Stimulated activated CD8-positive, alpha-beta memory T cell treated with anti-CD3 and anti-CD28 coated beads, Interleukin-7, amount 100 ng/mL, for 1 hour (primary cell): ENCODE measurements at places on chromosomes 2 and 18.

DNA sequence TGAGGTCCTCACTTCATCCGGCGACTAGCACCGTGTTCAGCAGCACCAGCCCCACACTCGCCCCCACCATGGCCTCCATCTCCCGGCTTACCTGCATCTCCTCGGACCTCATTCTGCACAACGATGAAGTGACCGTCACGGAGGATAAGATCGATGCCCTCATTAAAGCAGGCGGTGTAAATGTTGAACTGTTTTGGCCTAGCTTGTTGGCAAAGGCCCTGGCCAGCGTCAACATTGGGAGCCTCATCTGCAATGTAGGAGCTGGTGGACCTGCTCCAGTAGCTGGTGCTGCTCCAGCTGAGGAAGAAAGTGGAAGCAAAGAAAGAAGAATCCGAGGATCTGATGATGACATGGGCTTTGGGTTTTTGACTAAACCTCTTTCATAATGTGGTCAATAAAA lies 70.5 kb upstream of the MYCN start:
- no peak for DNase-seq

DNA sequence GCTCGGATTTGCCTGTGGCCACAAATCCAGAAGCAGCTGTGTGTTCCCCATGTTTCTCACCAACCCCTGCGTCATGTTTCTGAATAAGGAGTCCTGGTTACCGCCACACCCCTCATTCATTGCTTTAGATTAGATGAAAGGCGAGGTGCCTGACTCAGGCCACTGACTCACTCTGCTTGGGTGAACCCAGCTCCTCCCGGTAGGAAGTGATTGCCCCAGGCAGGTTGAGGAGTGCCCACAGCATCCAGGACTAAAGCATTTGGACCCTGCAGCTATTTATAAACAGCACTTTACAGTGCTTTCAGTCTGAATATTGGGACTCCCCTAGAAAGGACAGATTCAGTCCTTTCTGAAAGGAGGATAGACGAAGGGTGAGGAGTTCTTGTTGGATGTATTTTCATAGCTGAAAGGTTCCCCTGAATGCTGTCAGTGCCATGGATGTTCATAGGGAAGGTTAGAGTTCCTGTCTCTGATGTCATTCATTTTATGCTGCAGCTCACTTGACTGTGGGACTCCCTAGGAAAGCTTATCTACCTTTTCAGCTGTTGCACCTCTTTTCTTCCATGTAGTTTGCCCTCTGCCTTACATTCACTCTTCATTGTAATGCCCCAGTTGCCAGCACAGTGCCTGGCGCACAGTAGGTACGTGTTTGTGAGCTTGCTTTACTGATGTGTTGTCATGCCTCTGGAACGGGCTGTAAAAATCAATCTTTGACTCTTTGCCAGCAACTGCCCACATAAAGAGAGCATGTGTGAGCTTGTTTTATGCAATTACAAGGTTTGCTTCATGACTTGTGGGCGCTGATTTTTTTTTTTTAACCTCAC lies 14.9 kb downstream of the ITGA6 start:
- peak; percentile 29 for DNase-seq

- no peak for DNase-seq
Measured at GRCh38 chr2:152167065-152167464, 8.5 kb downstream of the STAM2 start.

DNA sequence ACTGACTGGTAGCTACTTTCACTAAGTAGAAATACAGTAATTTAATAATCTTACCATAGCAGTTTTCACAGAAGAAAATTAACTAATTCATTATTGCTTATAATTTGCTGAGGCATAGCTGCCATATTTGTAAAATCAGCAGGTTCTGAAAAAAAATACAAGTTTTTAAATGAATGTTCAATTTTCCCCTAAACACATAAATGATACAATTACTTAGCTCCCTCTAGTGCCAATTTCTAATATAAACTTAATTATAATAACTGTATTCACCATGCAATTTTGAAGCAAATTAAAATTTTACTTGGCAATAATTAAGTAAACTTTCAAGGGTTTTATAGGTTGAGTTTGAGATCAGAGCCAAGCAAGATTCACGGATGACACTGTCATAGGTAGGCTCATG lies 1321.6 kb upstream of the ACVR2A start:
- DNase-seq, result no peak

- DNase-seq, result no peak
Measured at GRCh38 chr2:192190474-192190873, 4.3 kb downstream of the TMEFF2 start.

GRCh38 chr2:96580771-96581170 lies 44.2 kb downstream of the ARID5A start:
- no peak for DNase-seq

- no peak for DNase-seq
Measured at GRCh38 chr2:134558208-134558830, 160.5 kb downstream of the TMEM163 start.

DNA sequence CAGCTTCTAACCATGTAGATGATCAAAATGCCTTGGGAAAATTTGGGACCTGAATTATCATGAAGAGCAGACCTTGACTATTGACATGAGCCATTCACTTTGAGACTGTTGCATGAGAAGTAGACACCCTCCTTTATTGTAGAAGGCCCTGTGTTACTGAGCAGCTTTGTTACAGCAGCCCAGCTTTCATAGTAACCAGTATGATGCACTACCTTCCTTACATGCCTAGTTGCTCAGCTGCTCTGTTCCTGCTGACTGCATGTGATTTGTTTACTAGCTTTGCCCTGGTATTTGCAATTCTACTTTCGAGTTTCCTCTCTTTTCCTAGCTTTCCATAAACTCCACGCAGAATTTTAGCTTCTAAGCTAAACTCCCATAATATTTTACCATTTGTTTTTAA lies 11.2 kb upstream of the FN1 start:
- no peak for DNase-seq

- DNase-seq, result no peak
Measured at GRCh38 chr2:18061717-18062116, 183.2 kb downstream of the KCNS3 start.

GRCh38 chr2:235752846-235753245 lies 259.0 kb downstream of the AGAP1 start:
- no peak for DNase-seq

DNA sequence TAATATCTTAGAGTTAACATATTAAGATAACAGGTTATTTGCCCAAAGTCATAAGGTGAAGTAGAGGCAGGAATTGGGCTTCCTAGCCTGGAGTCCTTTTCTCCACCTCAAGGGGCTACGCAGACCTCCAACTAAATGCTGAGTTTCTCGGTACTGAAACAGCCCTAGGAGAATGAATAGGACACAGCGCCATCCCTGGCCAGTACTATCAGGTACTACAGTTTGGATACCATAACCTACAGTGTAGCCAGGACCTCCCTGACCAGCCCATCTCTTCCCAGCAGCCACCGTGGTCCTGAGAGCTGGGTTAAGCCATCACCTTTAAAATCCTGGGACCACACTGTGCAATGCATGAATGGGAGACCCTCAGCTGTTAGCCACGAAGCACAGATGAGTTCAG lies 15.7 kb downstream of the CASP8 start:
- no peak for DNase-seq

DNA sequence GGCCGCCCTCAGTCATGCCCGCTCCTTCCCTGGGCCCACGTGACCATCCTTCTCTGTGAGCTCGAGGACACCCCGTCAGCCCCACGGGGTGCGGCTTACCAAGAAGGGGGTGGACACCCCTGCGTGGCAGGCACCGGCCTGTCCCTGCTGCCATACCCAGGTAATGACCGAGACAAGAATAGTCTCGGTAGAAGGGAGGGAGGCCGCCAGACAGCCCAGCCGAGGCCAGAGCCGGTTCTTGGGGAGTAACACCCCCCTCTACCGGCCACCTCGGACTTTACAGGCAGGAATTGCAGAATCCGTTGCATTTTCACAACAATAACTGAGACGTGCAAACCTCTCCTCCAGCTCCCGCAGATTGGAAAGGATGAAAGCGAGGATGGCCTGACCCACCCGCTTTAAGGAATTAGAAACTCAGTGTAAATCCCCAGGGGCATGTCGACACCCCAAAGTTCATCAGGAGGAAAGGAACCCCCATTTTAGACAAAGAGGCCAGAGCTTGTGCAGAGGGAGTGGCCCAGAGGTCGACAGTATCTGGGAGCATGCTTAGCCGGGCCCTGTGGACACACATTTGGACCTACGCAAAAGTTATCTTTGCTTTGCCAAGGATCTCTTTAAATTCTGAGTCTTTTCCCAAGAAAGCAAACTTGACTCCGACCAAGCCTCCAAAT lies 60.1 kb upstream of the GLI2 start:
- DNase-seq, result no peak

- DNase-seq, result no peak
Measured at GRCh38 chr2:11141319-11141718, 13.9 kb upstream of the SLC66A3 start.

- no peak for DNase-seq
Measured at GRCh38 chr2:39865751-39866150, 86.7 kb upstream of the THUMPD2 start.

DNA sequence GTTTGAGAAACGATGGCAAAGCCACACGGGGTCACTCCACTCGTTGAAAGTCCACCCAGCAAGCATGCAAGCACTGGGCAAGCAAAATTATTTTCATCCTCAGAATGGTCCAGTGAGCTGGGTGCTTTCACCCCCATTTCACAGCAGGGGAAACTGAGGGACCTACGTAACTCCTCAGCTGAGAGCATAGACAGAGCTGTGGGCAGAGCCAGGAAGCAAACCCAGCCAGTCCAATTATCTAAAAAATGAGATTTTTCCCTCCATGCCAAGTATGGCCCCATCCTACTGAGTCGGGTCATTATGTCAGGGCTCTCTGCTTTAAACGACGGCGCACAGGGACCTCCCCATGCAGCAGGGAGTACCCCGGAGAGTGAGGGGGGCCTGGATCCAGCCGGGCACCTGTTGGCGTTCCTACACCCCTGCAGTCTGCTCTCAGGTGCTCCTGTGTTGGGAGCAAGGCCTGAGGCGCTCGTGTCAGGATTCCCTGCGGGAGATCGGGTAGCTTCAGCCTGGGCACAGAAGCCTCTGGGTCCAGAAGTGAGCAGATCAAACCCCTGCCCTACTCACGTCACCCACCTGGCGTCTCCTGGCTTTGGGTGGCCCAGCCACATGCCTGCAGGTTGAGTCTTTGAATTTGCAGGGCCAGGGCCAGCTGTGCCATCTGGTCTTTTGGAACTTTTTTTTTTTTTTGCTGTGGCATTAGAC lies 17.3 kb downstream of the TWIST2 start:
- DNase-seq, result no peak

- no peak for DNase-seq
Measured at GRCh38 chr2:48439102-48439501, 90.9 kb upstream of the STON1 start.

DNA sequence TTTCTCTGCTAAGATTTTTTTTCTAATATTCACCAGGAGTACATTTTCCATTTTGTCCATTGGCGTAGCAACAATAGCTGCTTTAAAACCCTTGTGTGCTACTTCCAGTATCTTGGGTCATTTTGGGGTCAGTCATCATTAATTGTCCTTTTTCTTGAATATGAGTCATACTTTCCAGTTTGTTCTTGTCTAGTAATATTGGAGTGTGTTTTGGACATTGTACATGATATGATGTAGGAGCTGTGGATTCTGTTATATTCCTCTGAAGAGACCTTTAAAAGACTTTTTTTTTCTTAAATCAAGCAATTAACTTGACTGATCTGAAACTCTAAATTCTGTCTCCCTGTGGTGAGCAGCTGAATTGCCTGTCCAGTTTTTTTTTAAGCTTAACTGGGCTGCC lies 40.8 kb downstream of the AGPS start:
- no peak for DNase-seq

DNA sequence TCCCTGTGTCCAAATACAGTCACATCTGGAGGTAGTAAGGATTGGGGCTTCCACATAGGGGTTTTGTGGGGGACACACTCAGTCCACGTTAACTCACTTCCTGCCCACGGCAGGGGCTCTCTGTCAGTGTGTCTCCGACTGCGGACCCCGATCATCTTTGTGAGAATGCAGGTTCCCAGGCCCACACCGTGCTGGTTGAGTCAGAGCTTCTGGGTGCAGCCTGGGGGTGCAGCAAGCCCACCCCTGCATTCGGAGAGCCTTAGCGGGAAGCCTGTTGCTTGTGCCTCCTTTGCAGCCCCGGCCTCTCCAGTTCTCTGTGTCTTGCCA lies 28.0 kb downstream of the HPCAL1 start:
- no peak for DNase-seq

DNA sequence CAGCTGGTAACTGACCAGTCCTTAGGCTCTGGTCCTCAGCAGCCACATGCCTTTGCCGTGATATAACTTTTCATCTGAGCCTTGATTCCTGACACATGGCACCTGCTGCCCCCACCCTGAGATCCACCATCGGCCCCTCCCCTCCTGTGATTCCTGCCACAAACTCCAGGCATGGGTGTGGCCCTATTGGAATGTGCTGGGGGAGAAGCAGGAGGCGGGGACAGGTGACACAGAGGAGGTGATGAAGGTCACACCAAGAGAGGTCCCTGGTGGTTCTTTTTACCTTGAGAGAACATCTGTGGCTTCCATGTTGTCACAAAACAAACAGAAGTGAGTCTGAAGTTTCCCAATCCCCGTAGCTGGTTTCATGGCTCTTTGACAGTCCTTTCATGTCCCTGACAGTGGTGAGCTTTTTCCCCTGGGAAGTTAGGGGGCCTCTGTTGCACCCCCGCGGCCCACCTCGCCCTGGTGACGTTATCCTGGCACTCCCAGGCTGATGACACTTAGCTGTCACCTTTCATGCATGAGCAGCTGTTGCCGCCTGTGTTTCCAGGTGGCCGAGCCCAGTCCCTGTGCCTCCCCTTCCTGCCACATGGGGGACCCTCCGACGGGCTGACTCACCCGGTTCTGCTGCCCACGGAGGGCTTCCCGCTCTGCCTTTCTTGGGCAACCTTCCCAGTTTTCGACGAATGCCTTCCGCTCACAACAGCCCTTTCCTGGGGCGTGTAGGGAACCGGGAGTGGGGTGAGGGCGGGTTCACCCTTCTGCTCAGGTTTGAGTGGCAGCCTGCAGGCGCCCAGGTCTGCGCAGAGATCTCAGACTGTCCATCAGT lies 66.3 kb upstream of the GLI2 start:
- no peak for DNase-seq

GRCh38 chr2:162058973-162059668 lies 14.9 kb downstream of the DPP4 start:
- no peak for DNase-seq

DNA sequence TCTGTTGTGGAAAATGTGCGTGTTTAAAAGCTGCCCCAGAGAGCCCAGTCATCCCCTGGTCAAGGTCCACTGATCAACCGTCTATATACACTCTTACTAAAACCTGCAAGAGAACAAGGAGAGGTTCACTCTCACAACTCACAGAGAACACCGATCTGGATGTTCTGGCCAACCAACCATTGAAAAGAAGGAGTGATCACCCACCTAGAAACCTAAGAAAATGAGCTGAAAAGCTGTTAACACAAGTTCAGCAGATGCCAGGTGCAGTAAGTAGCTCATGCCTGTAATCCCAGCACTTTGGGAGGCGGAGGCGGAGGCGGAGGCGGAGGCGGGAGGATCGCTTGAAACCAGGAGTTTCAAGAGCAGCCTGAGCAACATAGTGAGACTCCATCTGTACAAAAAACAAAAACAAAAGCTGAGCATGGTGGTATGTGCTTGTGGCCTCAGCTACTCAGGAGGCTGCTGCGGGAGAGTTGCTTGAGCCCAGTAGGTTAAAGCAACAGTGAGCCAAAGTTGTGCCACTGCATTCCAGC lies 14.5 kb downstream of the ATG16L1 start:
- no peak for DNase-seq
